ENCODE measurements at places on chromosomes 7 and 10.

GRCh38 chr7:95977994-95978393, 205.6 kb downstream of the DYNC1I1 start:
- no peak for DNase-seq

DNA sequence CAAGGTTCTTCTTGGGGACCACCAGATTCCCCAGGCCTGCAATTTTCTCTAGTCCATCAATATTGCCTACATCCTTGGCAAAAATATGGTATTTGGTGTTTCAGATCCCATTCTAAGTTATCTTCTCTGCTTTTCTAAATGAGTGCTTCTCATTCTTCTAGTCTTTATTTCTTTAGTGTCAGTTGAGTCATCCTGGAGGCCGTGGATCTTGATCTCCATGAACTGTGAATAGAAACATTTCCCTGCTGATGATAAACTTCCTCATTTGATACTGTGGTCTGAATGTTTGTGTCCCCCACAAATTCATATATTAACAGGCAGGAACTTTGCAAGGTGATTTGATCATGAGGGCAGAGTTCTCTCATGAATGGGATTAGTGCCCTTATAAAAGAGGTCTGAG, 779.3 kb downstream of the INHBA start:
- DNase-seq: no peak

GRCh38 chr10:117663750-117664149, 121.2 kb downstream of the EMX2 start:
- DNase-seq: no peak

DNA sequence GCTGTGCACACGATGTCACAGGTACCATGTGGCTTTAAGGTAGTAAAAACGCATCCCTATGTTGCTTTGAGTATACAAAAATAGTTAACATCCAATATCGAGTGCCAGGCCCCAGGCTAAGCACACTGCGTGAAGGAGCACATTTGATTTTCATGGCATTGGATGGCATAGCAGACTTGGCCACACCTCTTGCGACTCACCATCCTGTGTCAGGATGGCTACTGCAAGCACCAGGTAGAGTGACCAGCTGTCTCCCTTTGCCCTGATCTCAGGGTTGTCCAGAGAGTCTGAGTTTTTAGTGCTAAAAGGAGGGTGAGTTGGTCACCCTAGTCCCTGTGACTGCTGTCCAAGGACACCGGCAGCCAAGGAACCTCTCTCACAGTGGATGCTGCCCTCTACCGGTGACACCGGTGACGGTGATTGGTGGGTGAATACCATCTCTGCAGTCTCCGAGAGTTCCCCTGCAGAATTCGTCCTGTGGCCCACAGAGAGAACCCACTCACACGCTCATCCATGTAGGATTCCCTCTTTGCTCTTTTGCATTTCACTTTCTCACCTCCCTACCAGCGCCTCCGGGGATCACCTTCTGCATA, 76.1 kb downstream of the BICC1 start:
- DNase-seq: no peak

DNA sequence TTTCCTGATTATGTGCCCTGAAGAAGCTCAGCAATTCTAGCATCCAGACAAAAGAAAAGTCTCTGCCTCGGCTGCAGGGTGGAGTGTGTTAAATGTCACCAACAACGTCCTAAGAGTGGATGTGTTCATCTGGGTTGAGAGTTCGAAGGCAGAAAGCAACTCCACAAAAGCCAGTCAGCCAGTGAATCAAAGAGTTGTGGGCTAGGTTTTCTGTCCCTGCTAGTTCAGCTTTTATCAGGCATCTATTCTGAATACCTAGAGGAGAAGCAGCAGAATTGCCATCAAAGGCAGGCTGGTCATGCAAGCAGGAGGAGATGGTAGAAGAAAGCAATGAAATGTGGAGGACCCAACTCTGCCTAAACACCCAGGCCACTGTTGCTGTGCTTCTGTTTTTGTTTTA, 205.2 kb downstream of the KLF6 start:
- DNase-seq: no peak

- no peak for DNase-seq
Observed at GRCh38 chr10:23281044-23281433, 63.6 kb downstream of the C10orf67 start.

GRCh38 chr10:29643771-29644501, 9.2 kb upstream of the SVIL start:
- no peak for DNase-seq

GRCh38 chr7:90242369-90243168, 2.4 kb upstream of the CFAP69 start:
- DNase-seq: no peak

- DNase-seq: no peak
Observed at GRCh38 chr10:93718937-93719725, 16.7 kb upstream of the FRA10AC1 start.
